ENCODE measurements at places on chromosomes 12 and 14.
A peak's percentile ranks its signal among the peaks of the same experiment; 100 is the strongest.

DNA sequence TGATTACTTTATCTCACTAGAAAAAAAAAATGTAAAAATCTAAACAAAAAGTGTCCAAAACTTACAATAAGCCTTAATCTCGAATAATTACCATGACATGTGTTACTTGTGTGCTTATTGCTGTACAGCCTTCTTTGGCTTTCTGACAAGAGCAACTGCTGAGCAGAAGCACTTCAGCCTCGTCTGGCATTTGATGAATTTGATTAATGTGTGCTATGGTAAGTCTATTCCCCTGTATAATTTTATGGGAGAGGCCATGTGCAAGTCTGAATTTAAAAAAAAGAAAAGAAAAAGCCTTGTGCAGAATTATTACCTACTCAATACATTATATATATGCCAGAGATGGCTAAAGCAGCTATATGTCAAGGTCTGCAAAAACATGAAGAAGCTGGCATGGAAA lies 113.9 kb downstream of the AEBP2 start:
- no peak for DNase-seq

- DNase-seq = no peak
Observed at GRCh38 chr14:22449600-22449905, 139.5 kb downstream of the DAD1 start.

DNA sequence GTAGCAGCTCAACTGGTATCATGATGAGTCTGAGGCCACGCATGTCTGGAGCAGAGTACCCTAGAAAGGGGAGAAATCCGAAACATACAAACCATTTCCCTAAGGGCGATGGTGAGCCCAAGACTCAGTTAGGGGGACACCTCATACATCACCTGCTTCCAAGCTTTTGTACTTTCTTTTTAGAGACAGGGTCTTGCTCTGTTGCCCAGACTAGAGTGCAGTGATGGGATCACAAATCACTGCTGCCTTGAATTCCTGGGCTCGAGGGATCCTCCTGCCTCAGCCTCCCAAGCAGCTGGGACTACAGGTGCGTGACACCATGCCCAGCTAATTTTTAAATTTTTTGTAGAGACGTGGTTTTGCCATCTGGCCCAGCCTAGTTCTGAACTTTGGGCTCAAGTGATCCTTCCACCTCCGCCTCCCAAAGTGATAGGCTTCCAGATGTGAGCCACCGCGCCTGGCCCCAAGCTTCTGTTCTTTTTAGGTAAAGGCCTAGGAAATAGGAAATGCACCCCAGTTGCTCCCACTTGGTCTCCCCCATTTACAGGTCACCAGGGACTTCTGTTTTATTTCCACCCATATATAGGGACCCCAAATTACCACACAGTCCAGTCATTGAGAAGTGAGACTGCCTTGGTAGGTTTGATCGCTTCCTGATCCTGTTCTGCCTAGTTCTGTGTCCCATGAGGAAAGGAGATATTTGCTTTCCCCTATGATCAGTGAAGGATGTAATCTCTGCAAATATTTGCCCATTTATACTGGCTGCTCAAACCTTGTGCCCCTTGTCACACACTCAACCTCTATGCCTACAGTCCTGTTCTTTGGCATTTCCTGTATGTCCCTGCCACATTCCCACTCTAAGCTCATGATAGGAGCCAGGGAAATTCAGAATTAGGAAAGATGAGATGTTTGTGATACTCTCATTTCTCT lies at the start of gene APOF:
TSS of gene APOF (minus strand) at position 728 of the 930 bp plus-strand sequence. CDS start at position 616, 112 bp downstream.
- DNase-seq = no peak

DNA sequence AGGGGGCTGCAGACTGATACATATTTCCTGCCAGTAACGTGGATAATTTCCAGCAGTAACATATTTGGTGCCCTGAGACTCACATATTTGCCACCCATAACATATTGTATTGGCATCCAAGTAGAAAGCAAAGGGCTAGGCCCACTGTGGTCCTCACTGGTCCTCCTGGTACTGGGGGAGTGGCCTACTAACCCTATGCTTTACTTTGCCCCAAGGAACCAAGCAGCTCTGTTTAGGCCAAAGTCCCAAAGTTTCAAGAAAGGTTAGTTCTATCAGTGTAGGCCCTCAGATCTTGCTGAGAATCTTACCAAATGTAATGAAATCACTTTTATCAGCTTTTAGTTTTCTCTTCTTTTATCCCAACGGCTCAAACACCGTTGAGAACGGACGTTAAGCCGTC lies 35.4 kb upstream of the NAP1L1 start:
- no peak for DNase-seq

DNA sequence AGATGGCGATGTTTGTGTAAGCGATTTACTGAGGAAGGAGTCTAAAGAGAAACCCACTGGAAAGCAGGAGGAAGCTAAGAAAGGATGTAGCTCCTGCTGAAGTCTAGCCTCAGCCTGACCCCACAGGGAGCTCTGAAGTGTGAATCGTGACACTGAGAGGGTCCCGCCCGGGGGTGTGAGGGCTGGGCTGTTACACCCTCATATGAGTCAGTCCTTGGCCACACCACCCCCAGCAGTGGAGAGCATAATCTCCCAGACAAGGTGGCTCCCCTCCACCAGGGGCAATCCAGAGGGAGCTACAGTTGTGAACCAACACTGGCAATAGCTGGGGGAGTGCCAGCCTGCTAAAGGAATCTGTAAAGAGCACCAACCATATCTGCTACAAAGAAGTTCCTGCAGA lies 31.5 kb downstream of the SVOP start:
- peak; percentile 8 for DNase-seq

- no peak for DNase-seq
Observed at GRCh38 chr12:48907245-48907644, 18.0 kb downstream of the FKBP11 start.

DNA sequence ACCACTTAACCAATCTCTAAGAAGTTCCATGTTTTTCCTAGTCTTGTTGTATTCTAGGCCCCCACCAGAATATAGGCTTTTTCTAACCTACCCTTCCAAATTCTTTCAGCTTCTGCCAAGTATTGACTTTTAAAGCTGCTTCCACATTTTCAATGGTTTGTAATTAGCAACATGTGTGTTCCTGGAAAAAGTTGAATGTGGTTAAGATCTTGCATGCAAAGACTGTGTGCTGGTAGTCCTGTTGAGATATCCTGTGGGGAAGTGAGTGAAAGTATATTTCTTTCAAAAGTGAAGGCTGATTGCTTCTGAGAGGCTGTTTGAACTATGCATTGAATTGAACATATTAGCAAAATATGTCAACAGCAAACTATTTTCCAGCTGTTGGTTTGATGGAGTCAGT lies 646 bp upstream of the OR6C4 start:
- no peak for DNase-seq

- DNase-seq = no peak
Observed at GRCh38 chr12:31929027-31929526, 30.1 kb upstream of the RESF1 start.

DNA sequence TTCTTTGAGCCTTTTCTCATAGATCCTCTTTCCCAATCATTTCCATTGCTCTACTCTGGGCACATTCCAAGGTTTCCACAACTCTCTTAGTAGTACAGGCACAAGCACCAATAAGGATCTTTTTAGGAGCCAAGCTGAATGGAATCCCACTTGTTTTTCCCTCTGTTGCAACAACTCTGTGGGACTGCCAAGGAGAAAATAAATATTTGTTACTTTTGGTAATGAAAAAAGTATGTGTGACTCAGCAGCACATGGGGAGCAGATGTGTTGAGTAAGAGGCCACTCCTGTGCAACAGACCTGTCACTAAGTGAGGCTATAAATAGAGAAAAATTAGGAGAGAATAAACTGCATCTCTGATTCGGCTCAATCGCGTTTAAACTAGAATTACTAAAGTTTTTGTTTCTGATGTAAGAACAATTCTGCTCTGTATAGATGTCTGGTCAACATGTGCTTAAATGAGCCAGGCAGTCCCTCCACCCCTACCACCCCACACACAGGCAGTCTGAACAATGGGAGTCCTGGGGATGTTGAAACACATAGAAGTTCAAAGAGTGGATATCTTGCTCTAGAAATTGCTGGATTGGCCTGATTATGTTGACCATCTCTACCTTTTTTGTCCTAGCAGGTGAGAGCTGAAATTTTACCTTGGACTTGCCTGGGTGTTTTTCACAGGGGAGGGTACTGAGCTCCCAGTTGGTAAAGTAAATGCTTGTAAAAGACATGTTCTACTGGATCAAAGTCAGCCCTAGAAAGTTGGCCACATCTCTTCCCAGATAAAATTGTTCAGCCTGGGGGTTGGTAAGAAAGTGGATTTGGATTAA lies 244.3 kb upstream of the NOVA1 start:
- peak; percentile 83 for DNase-seq
